ENCODE measurements at places on chromosomes 5 and 9.

DNA sequence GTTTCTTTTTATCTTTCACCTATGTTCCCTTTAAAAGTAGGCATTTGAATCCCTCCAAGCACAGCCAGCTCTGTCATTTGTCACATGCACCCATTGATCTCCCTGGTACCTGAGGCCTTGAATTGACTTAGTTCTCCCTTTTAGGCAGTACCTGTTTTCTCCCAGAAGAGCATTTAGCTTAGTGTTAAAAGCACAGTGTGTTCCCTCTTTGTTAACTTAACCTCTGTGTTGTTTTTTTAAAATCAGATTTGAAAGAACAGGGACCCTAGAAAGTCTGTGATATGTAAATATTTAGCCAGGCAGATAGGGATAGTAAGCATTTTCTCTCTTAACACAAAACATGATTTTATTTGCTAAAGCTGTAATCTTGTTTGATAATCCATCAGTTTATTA lies 113.8 kb upstream of the SPATA31D4 start:
- DNase-seq = no peak

DNA sequence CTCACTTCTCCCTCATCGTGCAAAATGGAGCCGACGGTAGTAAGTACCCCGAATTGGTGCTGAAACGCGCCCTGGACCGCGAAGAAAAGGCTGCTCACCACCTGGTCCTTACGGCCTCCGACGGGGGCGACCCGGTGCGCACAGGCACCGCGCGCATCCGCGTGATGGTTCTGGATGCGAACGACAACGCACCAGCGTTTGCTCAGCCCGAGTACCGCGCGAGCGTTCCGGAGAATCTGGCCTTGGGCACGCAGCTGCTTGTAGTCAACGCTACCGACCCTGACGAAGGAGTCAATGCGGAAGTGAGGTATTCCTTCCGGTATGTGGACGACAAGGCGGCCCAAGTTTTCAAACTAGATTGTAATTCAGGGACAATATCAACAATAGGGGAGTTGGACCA lies 979 bp downstream of the PCDHGA12 start:
- DNase-seq = no peak

DNA sequence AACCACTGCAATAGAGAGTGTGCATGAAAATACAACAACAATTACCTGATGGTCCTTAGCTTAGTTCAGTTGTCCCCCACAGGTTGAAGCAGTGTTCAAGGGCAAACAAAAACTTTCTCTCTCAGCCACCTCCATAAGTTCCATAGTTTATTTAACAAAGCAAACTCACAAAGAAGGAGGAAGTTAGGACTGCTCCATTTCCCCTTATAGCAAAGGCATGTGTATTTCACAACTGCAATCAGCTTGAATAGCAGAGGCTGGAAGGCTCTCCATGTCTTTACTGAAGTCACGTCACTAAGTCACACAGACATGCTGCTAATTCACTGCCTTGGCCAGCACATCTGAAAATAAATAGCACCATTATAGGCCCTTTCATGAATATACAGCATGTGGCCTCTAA lies 43.3 kb downstream of the DOCK8 start:
- DNase-seq = no peak

DNA sequence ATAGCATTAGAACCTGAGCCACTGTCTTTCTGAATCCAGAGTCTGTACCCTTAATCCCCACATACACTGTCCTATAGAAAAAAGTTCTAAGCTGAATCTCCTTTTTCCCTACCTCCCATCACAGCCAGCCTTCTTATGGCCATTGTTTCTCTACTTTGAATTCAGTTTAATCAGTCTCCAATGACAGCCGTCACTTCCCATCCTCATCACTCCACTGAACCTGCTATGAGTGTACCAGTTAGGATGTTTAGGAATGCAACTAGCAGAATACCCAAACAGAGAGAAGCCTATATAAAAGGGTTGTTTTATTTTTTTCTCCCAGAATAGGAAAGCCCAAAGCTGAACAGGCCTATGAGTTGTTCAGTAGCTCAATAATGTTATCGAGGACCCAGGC lies 220.4 kb upstream of the NREP start:
- DNase-seq = no peak

DNA sequence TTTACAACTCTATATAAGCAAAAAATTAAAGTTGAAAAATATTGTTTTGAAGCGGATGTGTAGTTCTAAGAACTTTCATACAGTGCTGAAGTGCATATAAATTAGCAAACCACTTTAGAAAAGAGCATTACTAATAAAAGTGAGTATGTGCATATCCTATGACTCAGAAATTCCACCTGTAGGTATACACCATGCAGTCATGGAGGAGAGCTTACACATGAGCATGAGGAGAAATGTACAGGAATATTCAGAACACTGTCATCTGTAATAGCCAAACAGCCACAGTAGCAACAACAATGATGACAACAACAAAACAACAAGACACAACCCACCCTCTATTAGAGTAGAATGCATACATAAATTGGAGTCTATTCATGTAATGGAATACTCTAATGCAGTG lies 138.2 kb upstream of the ARRDC3 start:
- DNase-seq = no peak

DNA sequence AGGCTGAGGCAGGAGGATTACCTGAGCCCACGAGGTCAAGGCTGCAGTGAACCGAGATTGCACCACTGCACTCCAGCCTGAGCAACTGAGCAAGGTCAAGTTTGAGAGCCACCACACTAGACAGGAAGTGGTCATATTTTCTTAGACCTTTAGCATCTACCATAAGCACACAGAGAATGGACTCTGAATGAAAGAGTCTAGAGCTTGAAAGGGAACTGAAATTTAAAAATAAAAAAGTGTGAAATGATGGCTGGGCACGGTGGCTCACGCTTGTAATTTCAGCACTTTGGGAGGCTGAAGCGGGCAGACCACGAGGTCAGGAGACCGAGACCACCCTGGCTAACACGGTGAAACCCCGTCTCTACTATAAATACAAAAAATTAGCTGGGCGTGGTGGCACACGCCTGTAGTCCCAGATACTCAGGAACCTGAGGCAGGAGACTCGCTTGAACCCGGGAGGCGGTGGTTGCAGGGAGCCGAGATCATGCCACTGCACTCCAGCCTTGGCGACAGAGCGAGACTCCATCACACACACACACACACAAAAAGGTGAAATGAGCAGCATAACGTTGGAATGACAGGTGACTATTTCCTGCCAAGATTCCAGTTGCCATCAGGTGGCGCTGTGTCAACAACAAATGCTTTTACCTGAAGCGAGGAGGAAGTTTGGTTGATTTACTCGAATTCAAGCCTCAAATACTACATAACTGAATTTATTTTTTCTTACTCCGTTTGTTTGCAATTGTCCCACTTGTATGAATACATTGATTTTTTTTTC lies 21.3 kb upstream of the AK3 start:
- DNase-seq = peak; percentile 74

DNA sequence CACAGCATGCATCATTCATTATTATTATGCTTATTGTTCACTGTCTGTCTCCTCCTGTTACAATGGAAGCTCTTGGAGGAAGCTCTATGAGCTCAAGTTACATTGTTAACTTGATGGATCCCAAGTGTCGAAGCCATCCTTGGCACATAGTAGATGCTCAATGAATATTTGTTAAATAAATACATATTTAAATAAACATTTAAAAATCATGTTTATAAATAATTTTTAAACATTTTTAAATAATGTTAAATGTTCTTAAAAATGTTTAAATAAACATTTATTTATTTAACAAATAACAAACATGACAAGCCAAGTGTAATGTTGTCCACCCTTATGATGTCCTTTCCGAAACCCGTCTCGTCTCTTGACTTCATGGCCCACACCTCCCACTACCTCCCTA lies 69.5 kb downstream of the USP20 start:
- DNase-seq = no peak

Data from activated CD4-positive, alpha-beta T cell treated with anti-CD3 and anti-CD28 coated beads for 4 hours (primary cell).